ENCODE measurements at places on chromosomes 7 and 10. TPM values are rescaled to one million over a fixed set of nuclear protein-coding genes. Genes with fewer than 3 reads are reported as not detected.
A peak's percentile ranks its signal among the peaks of the same experiment; 100 is the strongest.

- DNase-seq = no peak
Observed at GRCh38 chr10:93851169-93851568, 42.6 kb upstream of the SLC35G1 start.

DNA sequence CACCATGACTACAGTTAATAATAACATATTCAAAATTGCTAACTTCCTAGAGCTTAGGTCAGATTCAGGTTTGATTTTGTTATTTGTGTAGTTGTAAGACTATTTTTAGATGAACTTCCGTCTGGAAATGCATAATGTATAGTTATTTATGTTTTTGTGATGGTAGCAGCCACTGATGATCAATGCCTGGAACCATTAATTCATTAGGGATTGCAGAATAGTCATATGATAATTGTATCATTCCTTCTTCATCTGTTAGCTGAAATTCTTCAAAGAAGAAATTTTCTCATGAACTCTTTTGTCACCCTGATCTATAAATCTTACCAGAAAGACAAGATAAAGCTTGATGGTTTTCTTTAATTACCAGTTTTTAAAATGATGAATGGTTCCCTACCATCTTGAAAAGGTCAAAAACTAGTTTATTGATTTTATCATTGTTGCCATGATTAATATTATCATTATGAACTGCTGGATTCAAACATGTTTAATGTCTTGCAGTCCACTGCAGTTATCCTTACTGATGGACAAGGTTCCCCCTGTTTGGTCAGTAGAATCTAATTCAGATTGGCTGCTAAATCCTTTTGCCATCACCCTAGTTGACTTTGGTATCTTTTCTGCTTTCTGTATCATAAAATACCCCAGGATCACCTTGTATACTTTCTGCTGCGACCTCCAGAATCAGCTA, 433.3 kb downstream of the GPAM start:
- no peak for DNase-seq

DNA sequence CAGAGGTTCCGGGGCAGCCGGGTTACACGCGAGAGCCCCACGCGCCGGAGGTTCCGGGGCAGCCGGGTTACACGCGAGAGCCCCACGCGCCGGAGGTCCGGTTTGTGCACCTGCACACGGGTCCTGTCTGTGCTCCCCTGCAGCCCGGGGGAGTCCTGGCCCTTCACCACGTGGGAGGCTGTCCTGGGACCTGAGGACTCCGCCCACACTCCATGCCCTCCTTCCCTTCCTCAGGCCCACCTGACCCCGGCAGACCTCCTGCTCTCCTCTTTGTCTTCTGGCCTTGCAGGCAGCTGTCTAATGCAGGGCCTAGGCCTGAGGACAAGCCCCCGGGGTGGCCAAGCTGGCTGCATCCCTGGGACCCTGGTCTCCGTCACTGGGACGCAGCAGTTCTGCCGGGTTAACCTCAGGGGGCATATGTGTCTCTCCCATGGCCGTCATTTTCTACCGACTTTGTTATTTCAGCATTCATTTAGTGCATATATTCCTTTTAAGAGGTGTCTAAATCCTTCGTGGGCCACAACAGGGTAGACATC, 374.6 kb downstream of the DNAJB6 start:
- peak; percentile 28 for DNase-seq

DNA sequence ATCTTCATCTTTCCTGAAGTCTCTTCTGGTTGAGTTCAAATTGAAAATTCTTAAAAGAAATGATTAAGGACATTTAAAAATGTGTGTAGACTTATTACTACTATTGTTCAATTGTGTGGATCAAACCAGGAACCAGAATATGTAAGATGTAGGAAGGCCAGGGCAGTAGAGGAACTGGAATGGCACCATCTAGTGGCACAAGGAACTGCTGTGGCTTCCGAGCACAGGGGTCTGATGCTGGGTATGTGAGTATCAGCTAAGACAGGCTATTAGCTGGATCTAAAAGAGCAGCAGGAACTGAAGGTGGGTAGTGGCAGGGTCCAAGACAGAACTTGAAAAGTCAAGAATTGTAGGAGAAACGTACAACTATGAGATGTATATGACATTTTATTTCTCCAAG, 247.3 kb downstream of the SEMA3A start:
- DNase-seq = no peak

GRCh38 chr7:44087911-44088838, 5.8 kb upstream of the POLM start:
- peak; percentile 68 for DNase-seq

DNA sequence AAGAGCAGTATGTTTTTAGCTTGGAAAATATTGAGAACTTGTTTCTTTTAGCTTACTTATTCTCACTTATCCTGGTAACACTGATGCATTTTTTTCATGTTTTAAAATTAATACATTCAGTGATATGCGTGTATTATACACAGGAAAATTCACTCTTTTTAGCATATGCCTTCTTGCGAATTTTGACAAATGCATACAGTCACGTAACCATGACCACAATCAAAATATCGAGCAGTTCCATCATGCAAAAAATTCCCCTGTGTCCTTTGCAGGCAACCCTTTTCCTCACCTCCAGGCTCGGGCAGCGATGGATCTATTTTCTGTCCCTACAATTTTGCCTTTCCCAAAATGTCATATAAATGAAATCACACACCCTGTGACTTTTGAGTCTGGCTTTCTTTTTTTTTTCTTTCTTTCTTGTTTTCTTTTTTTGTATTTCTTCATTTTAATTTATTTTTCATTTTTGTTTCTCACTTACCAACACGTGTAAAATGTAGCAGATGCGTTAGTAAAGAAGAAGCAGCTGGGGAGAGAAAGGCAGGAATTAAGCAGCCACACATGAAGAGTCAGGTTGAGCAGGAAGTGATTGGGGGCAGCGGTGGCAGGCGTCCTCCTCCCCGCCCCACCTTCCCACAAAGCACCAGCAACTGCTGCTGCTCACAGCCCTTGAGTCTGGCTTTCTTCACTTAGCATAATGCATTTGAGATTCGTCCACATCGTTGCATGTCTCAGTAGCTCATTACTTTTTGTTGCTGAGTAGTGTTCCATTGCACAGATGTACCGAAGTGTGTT, 29.9 kb downstream of the ADRB1 start:
- DNase-seq = no peak

GRCh38 chr10:13920031-13920430, 333.3 kb downstream of the PRPF18 start:
- DNase-seq = no peak

GRCh38 chr10:69680610-69681009, 50.6 kb downstream of the FAM241B start:
- no peak for DNase-seq

The CTTNBP2 gene
- not detected for total RNA-seq

The LGI1 gene
- not detected for total RNA-seq

Data from SJSA1 (cell line).